ENCODE measurements at places on chromosomes 12 and 14.

GRCh38 chr14:99363616-99364290 lies 91.8 kb upstream of the BCL11B start:
- no peak for DNase-seq

- peak; percentile 31 for DNase-seq
Observed at GRCh38 chr12:112096667-112097066, 11.9 kb downstream of the NAA25 start.

GRCh38 chr14:62289471-62289870 lies 527.3 kb downstream of the SNAPC1 start:
- DNase-seq = no peak

- no peak for DNase-seq
Observed at GRCh38 chr12:92912672-92913071, 16.4 kb downstream of the EEA1 start.

GRCh38 chr14:103555559-103556337 lies 6.7 kb downstream of the BAG5 start:
- DNase-seq = no peak

GRCh38 chr12:52444647-52445595 lies 7.0 kb downstream of the KRT6B start:
- DNase-seq = no peak

- DNase-seq = no peak
Observed at GRCh38 chr12:65685514-65685913, 138.8 kb upstream of the HMGA2 start.

- DNase-seq = no peak
Observed at GRCh38 chr12:40565029-40565633, 127.1 kb upstream of the CNTN1 start.

- no peak for DNase-seq
Observed at GRCh38 chr12:121946313-121947025, 28.1 kb downstream of the CFAP251 start.

- no peak for DNase-seq
Observed at GRCh38 chr12:19338405-19338804, 100.9 kb upstream of the AEBP2 start.

GRCh38 chr12:93661021-93661420 lies 16.2 kb upstream of the CRADD start:
- DNase-seq = no peak

GRCh38 chr12:2963760-2964292 lies 4.6 kb downstream of the TEAD4 start:
- DNase-seq = no peak

- peak; percentile 22 for DNase-seq
Observed at GRCh38 chr14:59918824-59919569, 947 bp upstream of the LRRC9 start.

DNA sequence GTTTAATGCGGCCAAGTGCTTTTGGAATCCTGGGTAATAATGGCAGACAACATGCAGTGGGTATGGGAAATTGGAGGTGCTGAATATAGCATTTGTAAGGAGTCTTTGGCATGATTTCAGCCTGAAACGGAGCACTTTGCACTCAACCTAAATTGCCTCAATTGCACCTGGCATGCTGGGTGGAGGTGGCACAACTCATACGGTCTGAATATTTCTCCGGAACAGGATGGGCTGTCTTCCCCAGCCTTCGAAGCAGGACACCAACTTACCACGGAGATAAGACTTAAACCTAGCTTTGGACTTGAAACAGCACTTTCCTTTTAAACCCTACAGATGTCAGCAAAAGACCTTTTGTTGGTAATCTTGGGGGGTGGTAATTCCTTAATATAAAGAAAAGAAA lies 153.7 kb upstream of the SRRM4 start:
- no peak for DNase-seq

DNA sequence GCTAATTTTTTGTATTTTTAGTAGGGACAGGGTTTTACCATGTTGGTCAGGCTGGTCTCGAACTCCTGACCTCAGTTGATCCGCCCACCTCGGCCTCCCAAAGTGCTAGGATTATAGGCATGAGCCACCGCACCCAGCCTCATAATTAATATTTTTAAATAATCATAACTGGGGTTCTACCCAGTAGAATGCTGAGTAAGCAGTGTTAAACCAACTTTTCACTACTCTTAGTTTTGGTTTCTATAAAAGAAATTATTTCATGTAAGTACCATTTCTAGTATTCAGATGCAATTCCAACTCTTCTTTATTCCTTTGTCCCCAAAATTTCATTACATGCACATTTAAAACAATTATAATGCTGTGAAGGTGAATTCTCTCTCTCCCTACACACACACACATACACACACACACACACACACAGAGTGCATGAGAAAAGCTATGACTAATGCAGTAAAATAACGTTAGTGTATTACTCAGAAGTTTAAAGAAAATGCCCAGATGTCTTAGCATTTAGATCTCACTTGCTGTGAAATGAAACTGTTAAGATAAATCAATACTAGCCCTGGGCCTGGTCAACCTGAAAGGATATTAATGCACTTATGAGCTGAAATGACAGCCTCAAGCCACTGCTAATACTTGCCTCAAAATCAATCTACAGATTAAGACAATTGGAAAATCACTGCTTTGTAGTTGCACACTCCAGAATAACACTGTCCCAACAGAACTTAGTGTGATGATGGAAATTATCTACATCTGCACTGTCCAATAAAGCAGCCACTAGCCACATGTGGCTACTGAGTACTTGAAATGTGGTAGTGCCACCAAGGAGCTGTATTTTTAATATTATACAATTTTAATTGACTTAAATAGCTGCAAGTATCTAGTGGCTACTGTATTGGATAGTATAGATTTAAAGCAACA lies 36.0 kb downstream of the PTPN21 start:
- no peak for DNase-seq
